NCI-H460 (cell line): ENCODE measurements at places on chromosomes 11 and 22.

DNA sequence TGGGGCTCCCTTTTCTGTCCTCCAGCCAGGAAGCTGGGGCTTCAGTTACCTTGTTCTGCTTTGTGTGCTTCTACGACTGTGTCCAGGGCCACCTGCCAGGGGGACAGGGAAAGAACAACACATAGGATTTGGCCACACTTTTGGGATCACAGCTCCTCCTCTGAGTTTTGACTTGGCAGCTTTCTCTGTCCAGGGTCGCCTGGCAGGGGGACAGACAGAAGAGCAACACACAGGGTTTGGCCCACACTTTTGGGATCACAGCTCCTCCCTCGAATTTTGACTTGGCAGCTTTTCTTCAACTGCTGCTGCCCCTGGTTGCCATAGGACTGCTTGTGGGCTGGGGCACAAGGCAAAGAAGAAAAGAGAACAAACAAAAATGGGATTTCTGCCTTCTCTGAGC, 19.1 kb downstream of the INCENP start:
- no peak for DNase-seq

- DNase-seq: no peak
Measured at GRCh38 chr11:47483457-47483856, 34.5 kb upstream of the RAPSN start.

DNA sequence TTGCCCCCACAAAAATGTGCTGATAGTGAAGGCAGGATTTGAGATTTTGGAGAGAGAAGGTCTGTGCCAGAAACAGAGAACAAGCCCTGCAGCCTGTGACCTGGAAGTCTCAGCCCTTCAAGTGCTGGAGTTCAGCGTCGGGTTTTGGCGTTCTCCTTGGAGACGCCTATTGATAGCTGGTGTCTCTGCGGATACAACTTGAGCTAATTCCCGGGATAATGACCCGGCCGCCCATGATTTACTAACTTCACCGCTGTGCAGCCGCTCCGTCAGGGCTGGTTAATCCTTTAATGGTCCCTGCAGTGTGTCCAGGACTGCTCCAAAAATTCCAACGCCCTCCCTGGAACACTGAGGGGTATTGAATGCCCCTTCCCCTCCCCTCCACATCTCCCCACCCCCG, 76.6 kb downstream of the WT1 start:
- no peak for DNase-seq

DNA sequence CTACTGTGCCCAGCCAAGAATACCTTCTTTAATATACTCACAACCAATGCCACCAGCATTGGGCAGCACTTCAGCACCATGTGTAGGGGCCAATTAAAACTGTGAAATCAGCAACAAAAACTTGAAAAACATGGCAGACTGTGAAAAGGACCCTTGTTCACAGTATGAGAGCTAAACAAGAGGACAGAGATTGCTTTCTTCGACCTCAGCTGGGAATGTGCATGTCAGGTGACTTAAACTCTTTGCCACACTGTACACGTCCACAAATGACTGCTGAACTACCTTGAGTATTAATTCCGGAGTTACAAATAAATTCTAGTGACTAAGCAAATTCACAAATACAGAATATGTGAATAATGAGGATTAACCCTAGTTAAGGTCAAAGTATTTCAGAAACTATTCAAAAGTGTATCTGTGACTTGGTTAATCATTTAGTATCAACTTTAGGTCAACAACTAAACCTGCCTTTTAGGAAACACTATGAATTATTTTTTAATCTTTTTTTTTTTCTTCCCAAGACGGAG, 33.0 kb downstream of the DDX6 start:
- DNase-seq: no peak

- DNase-seq: no peak
Measured at GRCh38 chr22:29663180-29663821, 56.5 kb upstream of the CABP7 start.

GRCh38 chr11:12806113-12806512, 131.9 kb downstream of the TEAD1 start:
- DNase-seq: no peak

GRCh38 chr11:15346907-15347306, 232.2 kb downstream of the INSC start:
- no peak for DNase-seq

GRCh38 chr22:37501610-37502341, 15.6 kb upstream of the MFNG start:
- peak; percentile 19 for DNase-seq

- no peak for DNase-seq
Measured at GRCh38 chr22:44992166-44992565, 17.6 kb downstream of the PHF21B start.

- no peak for DNase-seq
Measured at GRCh38 chr22:49666146-49666809, 161.4 kb downstream of the BRD1 start.

GRCh38 chr11:8503910-8504364, 90.1 kb downstream of the STK33 start:
- no peak for DNase-seq

GRCh38 chr11:96246718-96247552, 96.1 kb downstream of the MAML2 start:
- DNase-seq: no peak

- no peak for DNase-seq
Measured at GRCh38 chr22:41762980-41763779, 37.3 kb upstream of the CCDC134 start.

DNA sequence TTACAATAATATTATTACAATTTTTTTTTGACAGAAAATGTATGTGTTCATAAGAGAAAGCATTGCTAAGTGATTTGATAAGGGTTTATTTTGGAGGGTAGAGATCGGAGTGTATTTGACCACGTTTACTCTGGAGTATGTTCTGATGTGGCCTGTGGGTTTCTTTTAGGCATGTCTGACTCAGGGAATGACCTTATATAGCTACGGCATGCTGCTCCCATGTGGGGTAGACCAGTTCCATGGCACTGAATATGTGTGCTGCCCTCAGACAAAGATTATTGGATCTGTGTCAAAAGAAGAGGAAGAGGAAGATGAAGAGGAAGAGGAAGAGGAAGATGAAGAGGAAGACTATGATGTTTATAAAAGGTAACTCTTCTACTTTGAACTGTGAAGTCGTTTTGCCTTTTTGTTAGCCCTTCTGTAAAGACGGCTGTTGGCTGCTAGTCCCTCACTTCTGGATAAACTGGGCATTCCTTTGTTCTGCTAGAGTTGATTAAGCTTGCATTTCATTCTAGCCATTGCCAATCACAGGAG, 38.1 kb upstream of the ST14 start:
- DNase-seq: no peak

DNA sequence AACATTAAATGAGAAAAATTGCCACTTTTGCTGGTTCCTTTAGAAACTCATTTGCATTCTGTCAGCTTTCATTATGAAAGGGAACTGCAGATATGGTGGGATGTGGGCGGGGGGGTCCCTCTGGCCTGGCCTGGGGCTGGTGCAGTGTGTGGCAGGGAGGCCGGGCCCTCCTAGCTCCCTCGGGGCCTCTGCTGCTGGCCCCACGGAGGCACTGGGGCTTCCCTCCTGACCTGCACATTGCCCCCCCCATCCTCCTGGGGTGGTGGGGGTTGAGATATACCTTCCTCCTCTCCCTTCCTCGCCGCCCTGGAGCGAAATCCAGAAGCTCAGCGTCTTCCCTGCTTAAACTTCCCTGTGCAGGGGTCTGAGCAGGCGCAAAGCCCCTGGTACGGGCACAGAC, 1005.9 kb downstream of the BRD1 start:
- no peak for DNase-seq

- no peak for DNase-seq
Measured at GRCh38 chr22:39651053-39651996, 80.8 kb downstream of the CACNA1I start.

GRCh38 chr11:76799066-76799804, 16.1 kb downstream of the TSKU start:
- DNase-seq: peak; percentile 81

- no peak for DNase-seq
Measured at GRCh38 chr11:15367695-15368094, 253.0 kb downstream of the INSC start.

- DNase-seq: no peak
Measured at GRCh38 chr22:37855462-37855861, 6.2 kb downstream of the EIF3L start.

DNA sequence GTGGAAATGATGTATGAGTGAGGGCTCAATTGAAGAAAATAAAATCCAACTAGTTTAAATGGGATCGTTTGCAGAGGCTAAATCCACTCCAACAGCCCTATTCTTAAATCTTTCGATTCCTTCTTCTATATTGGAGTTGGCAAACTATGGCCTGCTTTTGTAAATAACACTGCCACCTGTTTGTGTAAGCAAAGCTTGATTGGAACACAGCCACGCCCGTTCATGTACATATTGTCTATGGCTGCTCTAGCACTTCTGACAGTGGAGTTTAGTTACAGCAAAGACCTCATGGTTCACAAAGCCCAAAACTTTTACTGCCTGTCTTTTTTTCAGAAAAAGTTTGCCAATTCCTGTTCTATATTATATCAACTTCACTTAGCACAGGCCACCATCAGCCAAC, 40.6 kb upstream of the RCN1 start:
- no peak for DNase-seq

DNA sequence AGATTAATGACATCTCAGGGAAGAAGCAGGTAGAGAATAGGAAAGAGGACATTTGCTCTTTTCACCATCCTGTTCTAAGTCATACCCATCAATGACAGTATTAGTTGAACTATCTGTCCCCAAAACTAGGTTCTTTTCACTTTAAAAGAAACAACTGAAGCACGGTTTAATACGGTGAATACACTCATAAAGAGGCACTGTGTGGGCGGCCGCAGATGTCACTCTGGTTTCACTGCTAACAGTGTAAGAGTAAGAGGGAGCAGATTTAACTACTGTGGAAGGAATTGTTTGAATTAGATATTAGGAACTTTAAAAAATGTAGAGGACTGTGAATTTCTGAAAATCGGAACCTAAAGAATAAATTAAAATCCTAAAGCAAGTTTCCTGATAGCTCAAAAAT, 49.5 kb downstream of the VSIG10L2 start:
- DNase-seq: no peak

GRCh38 chr11:68855205-68855981, 13.7 kb upstream of the CPT1A start:
- no peak for DNase-seq

DNA sequence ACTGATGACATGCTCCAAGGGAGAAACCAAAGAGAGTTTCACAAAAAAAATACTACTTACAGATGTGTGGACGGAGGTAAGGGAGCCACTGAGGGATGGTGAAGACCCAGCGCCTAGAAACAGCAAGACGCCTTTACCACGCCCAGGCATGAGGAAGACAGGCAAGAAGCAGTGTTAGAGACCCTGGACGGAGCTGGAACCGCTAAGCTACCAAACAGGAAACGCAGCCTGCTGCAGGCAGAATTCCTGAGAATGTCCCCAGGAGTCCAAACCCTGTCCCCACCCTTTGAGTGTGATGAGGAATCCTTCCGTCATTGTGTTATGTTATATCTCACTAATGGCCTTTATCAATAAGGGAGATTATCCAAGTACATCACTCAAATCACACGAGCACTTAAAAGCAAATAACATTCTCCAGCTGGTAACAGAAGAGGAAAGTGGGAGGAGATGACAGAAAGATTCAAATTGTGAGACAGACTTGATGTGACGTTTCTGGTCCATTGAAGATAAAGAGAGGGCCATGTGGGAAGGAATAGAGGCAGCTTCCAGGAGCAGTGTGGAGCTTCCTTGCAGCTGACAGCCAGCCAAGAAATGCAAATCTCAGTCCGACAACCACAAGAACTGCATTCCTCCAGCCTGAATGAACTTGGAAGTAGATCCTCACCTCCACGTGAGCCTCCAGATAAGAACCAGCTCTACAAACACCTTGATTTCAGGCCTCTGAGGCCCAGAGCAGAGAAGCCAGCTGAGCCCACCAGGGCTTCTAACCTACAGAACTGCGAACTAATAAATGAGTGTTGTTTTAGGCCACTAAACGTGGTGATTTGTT, 19.1 kb downstream of the FAM181B start:
- DNase-seq: no peak

DNA sequence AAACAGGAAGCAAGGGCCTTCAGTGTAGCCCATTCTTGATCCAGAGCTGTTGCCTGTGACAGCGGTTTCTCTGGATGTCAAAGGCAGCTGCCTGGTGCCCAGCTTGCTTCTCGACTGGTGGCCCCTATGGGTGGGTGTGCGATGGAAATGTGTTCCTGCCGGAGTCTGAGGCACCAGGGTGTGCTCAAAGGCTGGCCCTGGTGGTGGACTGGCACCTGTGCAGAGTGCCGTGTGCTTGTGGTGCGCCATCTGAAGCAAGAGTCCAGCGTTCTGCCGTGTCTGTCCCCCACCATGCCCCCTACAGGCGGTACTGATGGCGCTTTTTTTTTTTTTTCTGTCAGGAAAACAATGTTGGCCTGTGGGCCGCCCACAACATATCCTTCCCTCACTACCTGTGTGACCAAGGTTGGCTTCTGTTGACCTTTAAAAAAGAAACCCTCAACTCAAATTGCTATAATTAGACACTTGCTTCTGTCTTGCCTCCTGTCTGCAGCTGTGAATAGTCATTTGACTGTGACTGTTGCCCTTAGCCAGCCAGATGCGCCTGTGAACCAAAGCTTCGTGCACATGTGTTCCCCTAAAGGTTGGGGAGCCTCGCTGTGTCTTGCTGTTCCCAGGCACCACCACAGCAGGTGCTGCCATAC, 4.7 kb upstream of the RANBP1 start:
- DNase-seq: peak; percentile 22

- no peak for DNase-seq
Measured at GRCh38 chr22:38267086-38267485, 5.7 kb downstream of the TMEM184B start.

DNA sequence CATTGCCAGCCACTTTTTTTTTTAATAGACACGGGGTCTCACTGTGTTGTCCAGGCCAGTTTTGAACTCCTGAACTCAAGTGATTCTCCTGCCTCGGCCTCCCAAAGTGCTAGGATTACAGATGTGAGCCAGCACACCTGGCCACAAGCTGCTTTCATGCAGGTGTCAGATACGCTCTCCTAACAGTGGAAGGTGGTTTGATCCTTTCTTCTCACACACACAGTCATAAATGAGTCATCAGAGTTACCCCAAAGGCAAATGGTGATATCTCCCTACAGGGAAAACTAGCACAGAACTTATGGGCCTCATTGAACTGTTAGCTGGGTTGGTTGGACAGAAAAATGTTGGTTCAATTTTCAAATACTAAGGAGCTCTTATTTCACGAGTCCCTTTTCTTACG, 38.2 kb upstream of the UBASH3B start:
- no peak for DNase-seq

DNA sequence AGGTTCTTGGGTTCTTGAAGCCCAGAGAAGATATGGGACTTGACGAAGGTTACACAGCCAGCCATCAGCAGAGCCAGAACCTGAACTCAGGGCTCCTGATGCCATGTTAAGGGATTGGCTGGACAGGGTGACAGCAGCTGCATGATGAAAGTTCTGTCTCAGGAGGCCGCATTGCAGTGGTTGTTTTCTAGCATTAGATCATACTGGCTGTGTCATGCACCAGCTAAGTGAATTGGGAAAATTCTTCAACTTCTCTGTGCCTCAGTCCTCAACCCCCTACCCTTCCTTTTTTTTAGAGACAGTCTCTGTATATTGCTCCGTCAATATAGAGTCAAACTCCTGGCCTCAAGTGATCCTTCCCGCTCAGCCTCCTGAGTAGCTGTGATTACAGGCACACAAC, 5.4 kb upstream of the LTBP3 start:
- DNase-seq: no peak
